Inflammatory macrophage (primary cell): ENCODE measurements at places on chromosomes 6 and 20.

DNA sequence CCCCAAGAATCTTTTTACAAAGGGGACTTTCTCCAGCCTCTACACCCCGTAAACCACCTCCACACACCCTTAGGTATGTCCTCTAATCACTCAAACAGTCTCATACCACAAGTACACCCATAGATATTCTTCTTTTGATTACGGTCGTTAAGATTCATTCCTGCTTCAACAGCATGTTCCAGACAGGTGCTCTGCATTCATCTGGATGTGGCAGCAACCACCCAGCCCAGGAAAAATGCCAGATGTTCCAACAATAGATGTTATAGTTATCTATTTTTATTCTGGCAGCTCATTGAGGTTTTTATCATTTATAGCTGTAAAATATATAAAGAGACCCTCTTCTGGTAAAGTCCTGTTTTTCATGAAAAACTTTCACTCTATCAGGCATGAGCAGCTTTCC is 60.7 kb downstream of the SIM1 start:
- no peak for DNase-seq

DNA sequence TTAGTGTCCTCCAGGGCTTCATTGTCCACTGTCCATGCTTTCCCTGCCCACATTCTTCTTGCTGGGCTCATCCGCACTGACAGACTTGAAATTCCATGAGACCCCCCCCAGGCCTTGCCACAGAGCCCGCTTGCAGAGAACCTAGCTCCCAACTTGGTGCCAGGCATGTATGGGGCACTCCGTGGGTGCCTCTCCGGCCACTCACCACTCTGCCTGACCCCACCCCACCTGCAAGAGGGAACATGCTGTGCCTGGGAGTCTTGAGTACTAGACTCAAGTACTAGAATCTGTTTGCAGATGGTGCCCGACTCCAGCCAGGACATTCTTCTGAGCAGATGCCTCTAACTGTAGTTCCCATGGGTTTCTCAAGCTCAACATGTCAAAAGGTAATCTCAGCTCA is 47.9 kb downstream of the TRERF1 start:
- DNase-seq: no peak

DNA sequence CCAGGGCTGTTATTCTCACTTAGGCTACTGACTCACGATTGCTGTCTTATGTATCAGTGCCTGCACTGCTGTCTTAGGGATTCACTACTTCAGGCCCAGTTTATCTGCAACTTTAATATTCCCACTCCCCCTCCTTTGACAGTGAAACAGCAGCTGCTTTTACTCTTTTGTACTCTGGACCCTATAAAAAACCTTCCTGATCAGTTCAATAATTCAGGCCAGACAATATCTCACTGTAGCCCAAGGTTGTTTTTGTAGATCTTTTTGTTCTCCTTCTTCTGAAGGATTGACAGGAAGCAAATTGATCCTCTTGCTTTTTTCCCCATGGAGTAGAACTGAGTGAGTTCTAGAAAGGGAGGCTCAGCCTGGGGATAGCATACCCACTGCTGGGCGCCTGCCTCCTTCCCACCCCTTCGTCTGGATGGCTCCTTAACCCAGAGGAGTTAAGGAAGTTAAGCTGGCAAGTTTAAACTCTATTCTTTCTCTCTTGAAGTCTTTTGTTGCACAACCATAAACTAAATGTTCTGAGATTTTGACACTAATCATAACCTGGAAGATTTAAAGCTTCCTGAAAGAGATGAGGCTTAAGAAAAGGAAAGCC is 22.0 kb upstream of the EYS start:
- DNase-seq: no peak

DNA sequence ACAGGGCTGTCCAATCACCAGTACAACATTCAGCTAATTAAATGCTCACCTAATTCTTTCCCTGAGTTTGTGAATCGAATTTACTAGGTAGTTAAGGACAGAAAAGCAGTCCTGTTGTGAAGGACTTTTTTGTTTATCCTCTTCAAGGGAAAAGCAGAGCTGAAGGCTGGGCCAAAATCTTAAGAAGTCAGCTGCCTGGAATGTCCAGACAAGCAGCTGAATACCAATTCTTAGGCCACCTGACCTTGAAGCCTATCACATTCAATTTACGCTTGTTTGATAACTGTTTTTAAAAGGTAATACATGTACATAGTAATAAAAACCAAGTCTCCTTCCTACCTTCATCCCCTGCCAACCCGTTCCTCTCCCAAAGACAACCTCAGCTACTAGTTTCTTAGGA is 56.4 kb downstream of the UQCC1 start:
- DNase-seq: no peak

DNA sequence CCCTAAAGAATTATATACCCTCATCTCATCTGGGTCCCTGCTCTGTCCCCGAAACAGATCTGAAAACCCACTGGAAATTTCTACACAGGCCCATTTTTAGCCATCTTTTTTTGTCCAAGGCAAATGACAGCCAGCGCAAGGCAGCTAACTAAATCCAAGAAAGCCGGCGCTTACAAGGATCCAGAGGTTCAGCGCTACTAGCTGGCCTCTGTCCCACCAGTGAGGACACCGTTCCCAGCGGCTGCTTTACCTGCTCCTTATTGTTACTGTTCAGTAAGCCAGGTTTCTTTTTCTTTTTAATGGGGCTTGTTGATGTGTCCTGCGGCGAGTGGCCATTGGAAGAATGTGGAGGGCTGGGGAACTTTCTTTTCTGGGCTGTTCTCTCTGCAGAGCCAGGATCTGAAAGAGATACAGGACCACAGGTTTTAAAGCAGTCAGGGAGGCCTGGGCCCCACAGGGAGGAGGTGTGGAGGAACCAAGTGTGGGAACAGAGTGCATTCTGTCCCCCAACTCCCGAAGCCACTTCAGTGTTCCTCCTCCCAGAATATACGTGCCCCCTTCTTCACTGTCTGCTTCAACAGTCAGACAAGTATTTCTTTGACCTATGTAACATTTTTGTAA is 46.6 kb downstream of the ZMYND8 start:
- no peak for DNase-seq
